T-cell (primary cell): ENCODE measurements at places on chromosomes 1 and 21. TPM values are rescaled to one million over a fixed set of nuclear protein-coding genes. Genes with fewer than 3 reads are reported as not detected.
A peak's percentile ranks its signal among the peaks of the same experiment; 100 is the strongest.

DNA sequence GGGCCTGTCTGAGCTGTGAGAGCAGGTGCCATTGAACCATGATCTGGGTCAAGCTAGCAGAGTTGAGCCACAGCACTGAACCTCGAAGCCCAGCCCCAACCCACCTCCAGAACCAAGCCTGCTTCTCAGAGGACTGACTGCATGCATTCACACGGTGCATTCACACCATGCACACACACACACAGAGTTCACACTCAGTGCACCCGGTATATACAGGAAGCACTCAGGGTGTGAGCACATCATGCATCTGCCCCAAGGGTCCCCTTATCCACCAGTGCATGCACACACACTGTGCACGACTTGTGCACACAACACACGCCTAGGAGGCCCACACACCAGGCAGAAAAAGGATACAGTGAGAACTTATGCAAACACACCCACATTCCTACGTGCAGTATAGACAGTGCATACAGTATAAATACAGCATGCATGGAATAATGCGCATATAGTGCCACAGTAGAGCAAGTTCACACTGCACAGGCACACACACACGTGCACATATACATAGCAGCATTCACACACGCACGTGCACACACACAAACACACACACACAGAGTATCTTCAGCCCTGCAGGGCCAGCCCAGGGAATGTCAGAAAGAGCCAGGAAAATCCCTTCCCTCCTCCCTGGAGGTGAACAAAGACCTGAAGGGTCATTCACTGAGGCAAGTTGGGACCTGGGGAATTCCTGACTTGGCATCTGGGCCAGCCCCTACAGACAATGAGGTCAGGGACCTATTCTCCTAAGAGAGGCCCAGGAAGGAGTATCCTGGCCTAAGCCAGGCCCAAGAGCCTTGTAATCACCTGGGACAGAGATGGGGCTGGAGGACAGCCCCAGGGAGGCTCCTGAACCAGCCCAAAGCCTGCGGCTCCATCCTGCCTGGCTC, 42.1 kb downstream of the CAMK2N1 start:
- no peaks in the 10 kb centered on the region for H3K36me3 ChIP-seq
- no peak for DNase-seq
- peaks cover 4% of the 10 kb centered on the region for H3K4me1 ChIP-seq
- no peak overlapping the region for H3K27ac ChIP-seq
- H3K4me3 ChIP-seq, result no peak overlapping the region

- peaks cover 38% of the 10 kb centered on the region for H3K4me1 ChIP-seq
- no peak for DNase-seq
- no peaks in the 10 kb centered on the region for H3K27me3 ChIP-seq
- no peak overlapping the region for H3K4me3 ChIP-seq
- no peaks in the 10 kb centered on the region for H3K36me3 ChIP-seq
- no peak overlapping the region for H3K27ac ChIP-seq
Measured at GRCh38 chr1:234720709-234721441, 110.9 kb upstream of the IRF2BP2 start.

DNA sequence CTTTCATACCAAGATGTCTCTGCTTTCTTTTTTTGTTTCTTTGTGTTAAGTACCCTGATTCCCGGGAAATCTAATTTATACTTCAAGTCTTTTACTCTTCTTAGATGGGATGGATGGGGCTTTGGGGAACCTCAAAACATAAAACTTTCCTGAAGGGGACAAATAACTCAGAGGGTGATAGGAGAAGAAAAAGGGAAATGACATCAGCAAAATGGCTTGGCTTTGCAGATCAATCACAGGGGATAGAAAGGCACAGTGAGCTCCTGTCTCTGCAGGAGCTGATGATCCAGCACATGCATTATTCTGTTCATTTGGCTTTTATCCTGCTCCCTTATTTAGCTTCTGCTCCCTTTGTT, 1.4 kb upstream of the CA14 start:
- H3K4me1 ChIP-seq, result peaks cover 17% of the 10 kb centered on the region
- DNase-seq, result no peak
- H3K36me3 ChIP-seq, result no peaks in the 10 kb centered on the region
- H3K27me3 ChIP-seq, result peaks cover 9% of the 10 kb centered on the region

DNA sequence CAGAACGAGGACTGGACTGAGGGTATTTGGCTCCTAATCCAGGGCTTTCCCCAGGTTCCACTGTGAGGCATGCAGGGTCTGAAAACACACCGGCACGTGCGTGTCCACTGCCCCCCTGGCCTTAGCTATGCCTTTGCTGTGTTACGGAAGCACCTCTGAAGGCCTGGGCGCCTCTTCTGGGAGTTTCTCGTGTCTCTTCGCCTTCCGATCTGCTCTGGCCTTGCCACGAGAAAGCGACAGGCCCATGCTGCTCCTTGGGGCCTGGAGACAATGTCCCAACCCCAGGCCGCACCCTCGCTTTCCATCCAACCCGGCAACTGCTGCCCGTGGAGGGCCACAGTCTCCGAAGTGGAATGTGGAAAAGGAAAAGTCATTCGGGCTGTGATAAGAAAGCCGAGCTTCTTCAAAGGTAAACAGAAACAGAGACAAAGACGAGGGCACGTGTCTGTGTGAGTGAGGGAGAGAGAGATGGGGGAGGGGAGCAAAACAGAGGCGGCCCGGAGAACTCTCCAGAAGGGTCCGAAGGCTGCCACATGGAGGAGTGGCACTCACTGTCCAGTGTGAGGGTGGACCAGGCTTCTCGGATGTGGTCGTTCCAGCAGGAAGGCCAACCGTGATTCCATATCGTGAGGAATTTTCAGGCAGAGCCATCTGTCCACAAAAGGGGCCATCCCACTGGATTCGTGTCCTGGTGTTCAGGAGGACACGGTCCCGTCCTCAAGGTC, 3.4 kb upstream of the UMODL1 start:
- DNase-seq, result no peak
- no peaks in the 10 kb centered on the region for H3K4me1 ChIP-seq
- no peak overlapping the region for H3K27ac ChIP-seq
- peaks cover 16% of the 10 kb centered on the region for H3K27me3 ChIP-seq

- H3K36me3 ChIP-seq, result no peaks in the 10 kb centered on the region
- no peak for DNase-seq
- H3K4me1 ChIP-seq, result no peaks in the 10 kb centered on the region
- H3K4me3 ChIP-seq, result no peak overlapping the region
- no peak overlapping the region for H3K27ac ChIP-seq
Measured at GRCh38 chr1:166956057-166956850, 19.1 kb downstream of the ILDR2 start.

GRCh38 chr1:225517697-225518096, 89.9 kb upstream of the LBR start:
- no peaks in the 10 kb centered on the region for H3K4me1 ChIP-seq
- H3K4me3 ChIP-seq, result no peak overlapping the region
- no peaks in the 10 kb centered on the region for H3K27me3 ChIP-seq

GRCh38 chr1:236465231-236465958, 58.4 kb upstream of the LGALS8 start:
- no peak overlapping the region for H3K4me3 ChIP-seq
- H3K27ac ChIP-seq, result no peak overlapping the region
- no peaks in the 10 kb centered on the region for H3K4me1 ChIP-seq

DNA sequence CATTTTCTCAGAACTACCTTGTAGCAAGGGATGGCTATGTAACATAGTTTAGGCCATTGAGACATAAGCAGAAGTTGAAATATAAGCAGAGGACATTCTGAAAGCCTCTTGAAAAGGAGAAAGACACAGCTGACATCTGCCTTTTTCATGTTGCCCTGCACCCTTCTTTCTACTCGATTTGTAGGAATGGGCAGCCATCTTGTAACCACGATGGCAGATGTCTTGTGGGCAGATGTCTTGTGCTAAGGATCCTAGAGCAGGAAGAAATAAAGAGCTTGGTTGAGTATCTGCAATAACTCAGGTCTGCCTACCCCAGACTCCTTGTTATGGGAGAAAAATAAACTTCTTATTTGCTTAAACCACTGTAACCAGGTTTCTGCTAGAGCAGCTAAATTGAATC, 351.0 kb downstream of the PDE4B start:
- no peaks in the 10 kb centered on the region for H3K27me3 ChIP-seq
- no peaks in the 10 kb centered on the region for H3K36me3 ChIP-seq
- no peak overlapping the region for H3K4me3 ChIP-seq
- H3K4me1 ChIP-seq, result no peaks in the 10 kb centered on the region
- no peak for DNase-seq

- no peaks in the 10 kb centered on the region for H3K4me1 ChIP-seq
- H3K36me3 ChIP-seq, result no peaks in the 10 kb centered on the region
- H3K27ac ChIP-seq, result no peak overlapping the region
- H3K4me3 ChIP-seq, result no peak overlapping the region
Measured at GRCh38 chr1:212062832-212063438, 27.4 kb downstream of the DTL start.

GRCh38 chr1:156581661-156582387, 2.3 kb downstream of the TTC24 start:
- H3K27me3 ChIP-seq, result no peaks in the 10 kb centered on the region
- H3K36me3 ChIP-seq, result peaks cover 3% of the 10 kb centered on the region
- peak overlapping the region; percentile 72 for H3K4me3 ChIP-seq

GRCh38 chr1:21064057-21064456, 112.6 kb downstream of the EIF4G3 start:
- no peaks in the 10 kb centered on the region for H3K4me1 ChIP-seq
- no peak overlapping the region for H3K4me3 ChIP-seq

- no peak overlapping the region for H3K4me3 ChIP-seq
- DNase-seq, result no peak
- peak overlapping the region; percentile 76 for H3K27ac ChIP-seq
- no peaks in the 10 kb centered on the region for H3K27me3 ChIP-seq
Measured at GRCh38 chr21:41367945-41368734, 6.3 kb downstream of the MX2 start.

- H3K27ac ChIP-seq, result no peak overlapping the region
- H3K27me3 ChIP-seq, result no peaks in the 10 kb centered on the region
- no peak overlapping the region for H3K4me3 ChIP-seq
- no peak for DNase-seq
- no peaks in the 10 kb centered on the region for H3K36me3 ChIP-seq
Measured at GRCh38 chr1:8276932-8277331, 41.0 kb upstream of the SLC45A1 start.

GRCh38 chr21:32463367-32463766, 50.9 kb downstream of the EVA1C start:
- no peaks in the 10 kb centered on the region for H3K27me3 ChIP-seq
- no peak overlapping the region for H3K27ac ChIP-seq
- no peak for DNase-seq
- no peaks in the 10 kb centered on the region for H3K4me1 ChIP-seq
- peaks cover 4% of the 10 kb centered on the region for H3K36me3 ChIP-seq

GRCh38 chr1:180365039-180365438, 135.0 kb downstream of the LHX4 start:
- H3K27ac ChIP-seq, result no peak overlapping the region
- H3K4me1 ChIP-seq, result no peaks in the 10 kb centered on the region
- no peaks in the 10 kb centered on the region for H3K36me3 ChIP-seq
- no peaks in the 10 kb centered on the region for H3K27me3 ChIP-seq

DNA sequence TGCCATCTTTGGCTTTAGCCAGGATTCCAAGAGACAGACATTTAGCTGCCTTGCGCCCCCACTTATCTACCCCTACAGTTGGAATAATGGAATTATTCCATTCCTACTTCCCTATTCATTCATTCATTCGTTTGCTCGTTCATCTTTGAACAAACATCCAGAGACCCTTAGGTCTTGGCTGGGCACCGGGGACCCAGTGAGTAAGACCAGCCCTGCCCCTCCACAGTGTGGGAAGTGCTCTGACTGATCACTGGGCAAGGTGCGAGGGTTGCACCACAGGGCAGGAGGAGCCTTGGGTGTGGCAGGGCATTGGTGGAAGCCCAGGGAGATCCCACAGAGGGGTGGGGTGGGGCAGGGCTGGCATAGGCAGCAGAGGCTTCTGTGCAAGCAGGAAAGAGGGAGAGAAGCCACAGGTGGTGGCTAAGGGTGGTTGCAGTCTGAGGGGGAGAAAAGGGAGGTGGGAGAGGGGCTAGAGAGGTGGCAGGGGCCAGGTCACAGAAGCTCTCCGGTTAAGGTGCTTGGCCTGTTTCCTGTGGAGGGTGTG, 35.0 kb upstream of the TMEM61 start:
- no peak for DNase-seq
- H3K36me3 ChIP-seq, result no peaks in the 10 kb centered on the region
- H3K4me3 ChIP-seq, result no peak overlapping the region
- H3K4me1 ChIP-seq, result no peaks in the 10 kb centered on the region

GRCh38 chr1:157348538-157349480, 203.5 kb downstream of the FCRL5 start:
- no peak overlapping the region for H3K27ac ChIP-seq
- H3K27me3 ChIP-seq, result no peaks in the 10 kb centered on the region
- no peaks in the 10 kb centered on the region for H3K36me3 ChIP-seq

GRCh38 chr1:39829791-39830533, 41.3 kb upstream of the BMP8B start:
- no peaks in the 10 kb centered on the region for H3K36me3 ChIP-seq
- H3K4me1 ChIP-seq, result no peaks in the 10 kb centered on the region
- peaks cover 3% of the 10 kb centered on the region for H3K27me3 ChIP-seq
- no peak overlapping the region for H3K4me3 ChIP-seq
- no peak overlapping the region for H3K27ac ChIP-seq

DNA sequence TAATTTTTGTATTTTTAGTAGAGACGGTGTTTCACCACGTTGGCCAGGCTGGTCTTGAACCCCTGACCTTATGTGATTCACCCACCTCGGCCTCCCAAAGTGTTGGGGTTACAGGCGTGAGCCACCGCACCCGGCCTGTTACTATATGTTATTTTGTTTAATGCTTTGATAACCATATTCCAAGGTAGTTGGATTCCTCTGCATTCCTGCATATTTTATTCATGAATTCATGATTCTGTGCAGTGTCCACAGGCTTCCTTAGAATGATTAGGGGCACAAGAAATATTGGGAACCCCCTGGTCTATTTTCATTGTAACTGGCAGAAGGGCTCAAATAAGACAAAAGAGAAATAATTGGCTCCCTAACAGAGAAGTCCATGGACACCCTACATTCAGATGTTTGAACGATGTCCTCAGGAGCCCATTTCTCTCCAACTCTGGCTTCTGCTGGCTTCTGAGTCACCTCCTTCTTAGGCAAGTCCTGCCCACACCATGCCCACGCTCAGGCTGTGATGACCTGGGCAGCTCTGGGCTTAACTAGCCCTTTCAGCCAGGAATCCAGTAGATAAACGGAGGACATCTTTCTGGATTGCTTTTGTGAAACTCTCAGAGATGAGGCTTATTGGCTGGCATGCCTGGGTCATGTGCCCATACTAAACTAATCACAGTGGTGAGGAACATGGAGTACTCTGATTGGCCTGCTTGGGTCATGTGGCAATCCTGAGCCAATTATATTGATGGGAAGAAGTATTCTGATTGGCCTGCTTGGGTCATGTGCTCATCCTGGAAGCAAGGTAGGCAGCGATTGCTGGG, 32.6 kb downstream of the TNFRSF8 start:
- H3K4me1 ChIP-seq, result peaks cover 7% of the 10 kb centered on the region
- H3K36me3 ChIP-seq, result no peaks in the 10 kb centered on the region
- no peak for DNase-seq
- H3K27me3 ChIP-seq, result no peaks in the 10 kb centered on the region

GRCh38 chr1:201999625-202000238, 10.7 kb upstream of the ELF3 start:
- no peak overlapping the region for H3K27ac ChIP-seq
- no peak for DNase-seq
- H3K4me3 ChIP-seq, result no peak overlapping the region
- no peaks in the 10 kb centered on the region for H3K4me1 ChIP-seq
- H3K27me3 ChIP-seq, result no peaks in the 10 kb centered on the region

Gene IVL
- not detected for total RNA-seq

Gene ERG
- total RNA-seq, result 1.5 TPM

Gene RAB42
- total RNA-seq, result not detected

Gene TTC24
- 9.9 TPM for total RNA-seq

Gene VANGL2
- total RNA-seq, result not detected

Gene ADAMTS1
- 1.5 TPM for total RNA-seq

Gene SVBP
- total RNA-seq, result 19.4 TPM

Gene PLEKHN1
- total RNA-seq, result 7.3 TPM

Gene OR6N1
- total RNA-seq, result not detected

Gene CYP4Z1
- not detected for total RNA-seq

Gene ELOVL1
- total RNA-seq, result 33.4 TPM

Gene KCNJ15
- 0.66 TPM for total RNA-seq

Gene LGR6
- 13.1 TPM for total RNA-seq
